ENCODE measurements at places on chromosomes 12 and 14. TPM values are rescaled to one million over a fixed set of nuclear protein-coding genes. Genes with fewer than 3 reads are reported as not detected.

- no peak for DNase-seq
Measured at GRCh38 chr12:29023436-29024076, 125.5 kb upstream of the FAR2 start.

DNA sequence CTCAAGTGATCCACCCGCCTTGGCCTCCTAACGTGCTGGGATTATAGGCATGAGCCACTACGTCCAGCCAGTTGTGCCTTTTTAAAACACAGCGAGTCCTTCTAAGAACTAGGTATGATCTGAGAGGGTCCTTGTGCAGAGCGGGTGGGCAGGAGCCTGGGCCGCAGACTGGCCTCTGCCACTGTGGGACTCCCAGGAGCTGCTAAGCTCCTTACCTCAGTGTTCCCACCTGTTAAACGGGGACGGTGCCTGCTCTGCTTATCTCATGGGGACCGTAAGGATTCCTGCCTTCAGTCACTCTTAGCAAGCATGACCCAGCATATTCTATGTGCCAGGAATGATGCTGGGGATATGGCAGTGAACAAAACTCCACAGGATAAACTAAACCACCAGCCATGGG is 136.9 kb downstream of the RBM19 start:
- no peak for DNase-seq

GRCh38 chr12:97711392-97711791 is 248.8 kb downstream of the RMST start:
- DNase-seq: no peak

DNA sequence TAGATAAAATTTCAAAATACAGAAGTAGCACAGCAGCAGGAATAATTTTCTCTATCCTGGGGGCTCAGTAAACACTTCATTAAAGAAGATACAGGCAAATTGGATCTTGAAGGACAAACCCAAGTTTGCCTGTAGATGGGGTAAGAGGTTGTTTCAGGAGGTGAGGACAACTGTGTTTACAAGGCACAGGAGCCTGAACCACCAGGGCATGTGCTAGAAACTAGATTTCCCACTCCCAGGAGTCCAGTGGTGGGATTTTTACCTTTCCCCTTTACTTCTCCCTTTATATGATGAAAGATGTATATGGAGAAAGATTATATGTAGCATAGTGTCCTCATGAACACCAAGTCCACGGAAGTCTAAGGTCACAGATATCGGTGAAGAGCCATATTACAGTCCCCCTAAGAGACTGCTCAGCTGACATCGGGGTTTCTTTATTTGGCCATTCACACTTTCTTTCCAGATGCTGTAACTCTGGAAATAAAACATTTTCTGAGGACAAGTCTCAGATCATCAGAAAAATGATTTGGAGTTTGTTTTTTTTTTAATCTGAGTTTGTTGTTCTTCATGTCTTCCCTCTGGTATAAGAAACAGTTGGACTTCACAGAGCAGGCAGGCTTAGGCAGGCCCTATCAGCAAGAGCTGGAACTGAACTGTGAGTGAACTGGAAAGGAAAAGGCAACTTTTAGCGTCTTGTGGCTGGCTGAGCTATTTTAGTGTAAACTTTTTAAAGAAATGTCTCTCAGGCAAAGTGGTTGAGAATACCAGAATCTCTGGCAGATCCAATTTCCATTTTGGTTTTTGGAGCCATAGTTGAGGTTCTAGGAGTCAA is 8.0 kb upstream of the EVL start:
- DNase-seq: no peak

- no peak for DNase-seq
Measured at GRCh38 chr12:109951751-109952150, 44.4 kb downstream of the GIT2 start.

GRCh38 chr12:53413485-53414204 is 10.0 kb upstream of the AMHR2 start:
- DNase-seq: no peak

DNA sequence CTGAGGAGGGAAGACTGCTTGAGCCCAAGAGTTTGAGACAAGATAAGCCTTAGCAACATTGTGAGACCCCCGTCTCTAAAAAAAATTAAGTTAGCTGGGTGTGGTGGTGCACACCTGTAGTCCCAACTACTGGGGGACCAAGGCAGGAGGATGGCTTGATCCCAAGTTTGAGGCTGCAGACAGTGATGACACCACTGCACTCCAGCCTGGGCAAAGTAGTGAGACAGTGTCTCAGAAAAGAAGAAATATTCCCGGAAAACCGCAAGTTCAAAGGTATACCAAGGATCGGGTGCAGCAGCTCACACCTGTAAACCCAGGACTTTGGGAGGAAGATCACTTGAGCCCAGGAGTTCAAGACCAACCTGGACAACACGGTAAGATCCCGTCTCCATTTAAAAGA is 5.8 kb downstream of the PTGES3 start:
- DNase-seq: no peak

DNA sequence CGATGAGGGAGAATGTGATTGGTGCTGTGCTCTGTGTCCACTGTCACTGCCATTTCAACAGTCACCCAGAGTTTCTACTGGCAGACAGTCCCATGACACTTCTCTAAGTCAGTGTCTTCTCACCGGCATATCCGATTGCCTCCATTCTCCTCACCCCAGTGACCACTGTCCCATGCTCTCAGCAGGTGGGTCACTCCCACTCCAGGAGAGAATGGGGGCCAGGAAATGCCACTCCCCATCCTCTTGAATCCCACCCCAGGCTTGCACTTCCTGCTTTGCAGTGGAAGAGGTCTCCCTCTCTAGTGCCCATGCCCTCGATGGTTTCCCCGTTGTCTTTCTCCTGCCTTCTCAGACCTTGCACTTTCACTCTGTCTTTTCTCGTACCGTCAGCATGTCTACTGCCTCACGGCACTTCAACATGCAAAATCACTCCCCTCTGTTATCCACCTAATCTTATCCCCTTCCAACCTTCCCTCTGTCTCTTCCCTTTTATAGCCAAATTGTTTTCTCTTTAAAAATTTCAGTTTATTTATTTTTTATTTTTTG is 2.2 kb upstream of the EP400 start:
- DNase-seq: no peak

DNA sequence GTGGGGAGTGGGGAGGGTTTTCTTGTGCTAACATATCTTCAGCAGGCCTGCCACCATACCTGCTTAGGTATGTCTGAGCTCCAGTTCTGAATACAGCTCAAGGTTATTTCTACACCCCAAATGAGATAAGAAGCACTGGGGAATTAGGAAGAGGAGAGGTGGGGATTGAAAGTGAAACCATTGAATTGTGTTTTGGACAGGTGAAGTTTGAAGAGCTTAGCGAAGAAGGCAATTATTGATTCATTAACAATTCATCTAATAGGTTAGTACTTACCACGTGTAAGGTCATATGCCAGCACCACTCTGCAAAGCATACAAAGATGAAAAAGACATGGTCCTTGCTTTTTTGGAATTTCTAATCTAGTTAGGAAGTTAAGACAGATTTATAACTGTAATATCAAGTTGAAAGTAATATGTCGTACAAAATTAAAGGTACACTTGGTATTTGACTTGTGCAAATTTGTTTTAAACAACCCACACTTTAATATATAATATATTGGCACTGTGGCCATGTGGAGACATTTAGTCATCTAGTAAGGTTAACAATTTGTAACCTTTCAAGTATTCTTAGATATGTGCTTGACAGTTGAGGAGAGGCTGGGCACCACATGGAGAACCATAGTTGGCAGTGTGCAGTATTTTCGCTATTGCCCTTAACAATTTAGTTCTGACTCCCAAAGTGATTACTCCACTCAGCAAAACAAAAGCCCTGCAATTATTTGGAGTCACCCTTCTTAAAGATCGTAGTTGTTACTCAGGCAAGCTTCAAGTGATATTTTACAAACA is 3.6 kb downstream of the SMCO3 start:
- DNase-seq: no peak

GRCh38 chr14:23118506-23119362 is at the start of gene CEBPE:
CEBPE (minus strand) TSS chr14:23119255; CDS start chr14:23119091, 164 bp downstream.
- DNase-seq: no peak

The AQP6 gene
- total RNA-seq: 0.32 TPM

The AP5M1 gene
- total RNA-seq: 48.9 TPM

The TAS2R30 gene
- total RNA-seq: 1.7 TPM
